ENCODE measurements at places on chromosomes 5 and 9.

DNA sequence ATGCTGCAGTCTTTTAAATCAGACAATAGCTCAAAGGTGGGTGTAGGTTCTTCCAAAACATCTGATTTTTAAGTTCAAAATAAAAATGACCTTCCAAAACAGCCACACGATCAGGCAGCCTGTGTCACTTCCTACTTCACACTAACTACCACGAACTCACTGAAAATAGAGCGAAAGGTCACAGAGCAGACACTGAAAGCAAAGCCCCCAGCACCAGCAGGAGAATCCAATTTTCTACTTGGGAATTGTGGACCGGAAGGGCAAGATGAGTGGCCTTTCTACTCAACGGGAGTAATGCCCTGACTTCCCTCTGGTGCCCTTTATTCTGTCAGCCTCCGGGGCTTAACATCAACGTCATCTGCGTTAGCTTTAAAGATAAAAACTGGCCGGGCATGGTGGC is 107.8 kb upstream of the FAM120A start:
- DNase-seq = no peak

DNA sequence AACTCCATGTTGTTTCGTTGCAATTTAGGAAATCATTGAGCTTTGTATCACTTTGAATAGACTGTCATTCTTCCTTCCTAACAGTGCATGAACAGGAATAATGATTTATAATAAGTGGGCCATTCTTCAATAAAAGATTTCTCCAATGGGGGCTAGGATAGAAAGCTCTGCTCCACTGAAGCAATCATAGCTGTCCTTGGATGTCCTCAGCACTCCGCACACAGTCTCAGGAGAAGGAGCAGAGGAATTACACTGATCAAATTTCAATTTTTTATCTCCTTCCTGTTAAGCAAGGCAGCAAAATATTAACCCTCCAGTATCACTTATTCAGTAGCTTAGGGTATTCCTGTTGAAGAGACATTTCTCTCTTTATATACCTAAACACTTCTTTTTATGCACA is 532.7 kb upstream of the ST8SIA4 start:
- DNase-seq = no peak

DNA sequence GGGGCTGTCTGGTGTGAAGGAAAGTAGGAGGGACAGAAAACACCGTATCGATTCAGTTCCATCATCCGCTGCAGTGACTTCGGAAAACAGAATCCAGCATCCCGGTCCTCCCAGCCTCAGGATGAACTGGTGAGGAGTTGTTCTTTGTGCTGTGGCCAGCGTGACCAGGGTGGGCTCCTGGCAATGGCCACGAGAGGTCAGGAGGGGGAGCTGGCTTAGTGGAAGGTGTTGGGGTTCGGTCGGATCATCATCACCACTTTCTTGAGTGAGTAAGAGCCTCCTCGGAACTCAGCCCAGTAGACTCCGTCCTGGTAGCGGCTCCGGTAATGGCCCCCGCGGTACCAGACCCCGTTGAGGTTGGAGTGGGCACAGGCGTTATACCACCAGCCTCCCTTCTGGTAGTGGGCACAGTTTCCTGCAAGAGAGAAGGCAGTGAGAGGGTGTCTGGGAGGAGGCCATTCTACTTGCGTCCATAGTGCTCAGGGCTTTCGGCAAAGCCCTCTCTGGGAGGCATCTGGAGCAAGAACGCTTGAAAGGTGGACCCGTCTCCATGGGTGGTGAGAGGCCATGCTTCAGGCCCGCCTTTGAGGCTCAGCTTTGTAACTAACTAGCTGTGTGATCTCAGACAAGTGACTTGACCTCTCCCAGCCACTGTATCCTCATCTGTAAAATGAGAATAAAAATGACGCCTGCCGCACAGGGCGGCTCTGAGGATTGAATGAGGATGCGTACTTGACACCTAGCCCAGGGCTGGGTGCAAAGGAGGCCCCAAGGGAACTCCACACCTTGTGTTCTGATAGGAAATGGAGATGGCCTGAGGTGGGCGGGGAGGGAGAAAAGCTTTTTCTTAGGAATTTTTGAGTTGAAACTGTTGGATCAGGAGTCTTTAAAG is 33.5 kb downstream of the ANGPTL2 start:
- DNase-seq = no peak

GRCh38 chr9:98804083-98804482 is 3.4 kb upstream of the GALNT12 start:
- DNase-seq = no peak

GRCh38 chr5:136999787-137000186 is 499.3 kb downstream of the SPOCK1 start:
- DNase-seq = no peak

- no peak for DNase-seq
Observed at GRCh38 chr5:150419630-150420270, 7.0 kb upstream of the CD74 start.

GRCh38 chr9:111236332-111236731 is 93.7 kb downstream of the OR2K2 start:
- DNase-seq = no peak

DNA sequence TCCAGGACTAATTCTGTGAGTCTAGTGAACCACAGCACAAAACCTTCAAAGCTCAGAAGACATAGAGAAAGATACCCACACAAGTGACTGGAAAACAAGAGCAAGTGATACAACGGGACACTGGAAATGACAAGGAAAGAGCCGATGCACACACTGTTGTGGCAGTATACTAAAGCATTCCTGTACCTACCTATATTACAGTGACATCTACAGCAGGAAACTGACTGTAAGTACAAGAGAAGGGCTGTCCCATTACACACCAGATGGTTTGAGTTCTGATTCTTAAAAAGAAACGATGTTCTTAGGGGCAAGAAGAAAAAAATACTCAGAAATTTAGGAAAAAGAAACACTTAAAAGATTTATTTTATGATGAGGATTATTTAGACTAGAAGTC is 18.5 kb downstream of the TMEM245 start:
- DNase-seq = no peak

DNA sequence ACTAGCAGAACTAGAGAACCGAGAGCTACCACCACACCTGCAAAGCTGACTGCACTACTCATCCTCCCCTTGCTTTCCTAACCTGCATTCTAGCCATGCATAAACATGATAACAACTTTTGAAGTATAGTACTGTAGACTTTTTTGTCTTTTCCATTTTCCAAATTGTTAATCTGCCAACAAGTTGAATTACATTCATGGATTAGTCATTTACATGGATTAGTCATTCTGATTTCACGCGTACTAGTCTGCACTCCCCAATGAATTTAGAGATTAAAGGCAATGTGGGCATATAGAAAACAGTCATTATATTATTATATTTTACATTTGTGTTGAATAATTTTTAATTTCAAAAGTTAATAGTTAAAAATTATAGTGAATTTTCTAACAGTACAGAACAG is 81.4 kb downstream of the EDIL3 start:
- DNase-seq = no peak

DNA sequence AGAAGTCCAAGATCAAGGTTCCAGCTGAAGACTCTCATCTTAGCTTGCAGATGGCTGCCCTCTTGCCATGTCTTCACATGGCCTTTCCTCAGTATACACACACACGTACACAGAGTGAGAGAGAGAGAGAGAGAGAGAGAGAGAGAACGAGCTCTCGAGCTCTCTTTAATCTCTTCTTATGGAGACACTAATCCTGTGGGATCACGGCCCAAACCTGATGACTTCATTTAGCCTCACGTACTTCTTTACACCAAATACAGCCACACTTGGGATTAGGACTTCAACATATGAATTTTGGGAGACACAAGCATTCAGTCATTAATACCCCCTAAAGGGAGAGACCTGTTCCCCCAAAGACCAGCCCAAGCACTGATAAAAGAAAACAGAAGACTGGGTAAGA is 42.8 kb downstream of the SIL1 start:
- no peak for DNase-seq

- no peak for DNase-seq
Observed at GRCh38 chr9:133405508-133406438, 12.0 kb downstream of the REXO4 start.

DNA sequence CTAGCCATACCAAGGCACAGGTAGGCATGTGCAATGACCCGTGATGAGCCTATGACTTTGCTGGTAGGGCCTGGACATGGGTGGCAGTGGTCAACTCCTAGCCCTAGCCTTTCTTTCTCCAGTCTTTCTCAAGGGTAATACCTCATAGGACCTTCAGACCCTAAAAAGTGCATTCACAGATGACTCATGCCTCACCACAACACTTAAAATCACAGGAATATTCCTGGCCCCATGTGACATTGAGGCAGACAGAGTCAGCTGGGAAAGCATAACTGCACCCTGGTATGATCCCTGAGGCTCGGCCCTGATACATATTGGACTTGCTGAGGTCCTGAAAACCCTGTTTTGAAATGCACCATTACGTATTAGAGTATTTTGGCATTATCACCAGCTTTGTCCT is 449.5 kb downstream of the HINT1 start:
- no peak for DNase-seq

- no peak for DNase-seq
Observed at GRCh38 chr5:52788505-52788821, 747 bp downstream of the ITGA1 start.

- DNase-seq = no peak
Observed at GRCh38 chr5:57626703-57627102, 144.1 kb upstream of the ACTBL2 start.

- no peak for DNase-seq
Observed at GRCh38 chr5:142830241-142831008, 60.2 kb downstream of the ARHGAP26 start.

DNA sequence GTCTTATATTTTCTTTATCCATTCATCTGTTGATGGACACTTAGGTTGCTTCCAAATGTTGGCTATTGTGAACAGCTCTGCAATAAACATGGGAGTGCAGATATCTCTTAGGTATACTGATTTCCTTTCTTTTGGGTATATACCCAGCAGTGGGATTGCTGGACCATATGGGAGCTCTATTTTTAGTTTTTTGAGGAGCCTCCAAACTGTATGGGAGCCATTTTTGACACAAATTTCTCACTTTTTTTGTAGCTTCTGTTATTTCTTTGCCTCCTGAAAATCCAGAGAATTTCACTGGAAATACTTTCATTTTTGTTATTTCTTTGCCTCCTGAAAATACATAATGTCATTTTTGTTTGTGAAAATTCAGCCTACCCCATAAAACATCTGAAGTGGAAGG is 15.0 kb upstream of the RANBP17 start:
- DNase-seq = no peak

Data from HuH-7.5 (cell line).